Liver (tissue), 10 donors: ENCODE measurements at places on chromosomes 7 and 10. TPM values are rescaled to one million over a fixed set of nuclear protein-coding genes. Genes with fewer than 3 reads are reported as not detected.

- H3K27me3 ChIP-seq, result peaks cover 4% of the 10 kb centered on the region
- H3K27ac ChIP-seq, result no peak overlapping the region
- H3K4me1 ChIP-seq, result no peaks in the 10 kb centered on the region
- DNase-seq, result no peak
- no peak overlapping the region for H3K4me3 ChIP-seq
- no peaks in the 10 kb centered on the region for H3K36me3 ChIP-seq
Observed at GRCh38 chr7:117285826-117286225, 37.0 kb downstream of the WNT2 start.

- no peaks in the 10 kb centered on the region for H3K36me3 ChIP-seq
- H3K4me3 ChIP-seq, result no peak overlapping the region
- no peak overlapping the region for H3K27ac ChIP-seq
- H3K27me3 ChIP-seq, result no peaks in the 10 kb centered on the region
- H3K4me1 ChIP-seq, result no peaks in the 10 kb centered on the region
Observed at GRCh38 chr7:18541181-18541870, 45.8 kb downstream of the HDAC9 start.

- H3K27ac ChIP-seq, result no peak overlapping the region
- DNase-seq, result no peak
Observed at GRCh38 chr7:132489776-132490237, 86.5 kb downstream of the PLXNA4 start.

- no peak for DNase-seq
- peaks cover 4% of the 10 kb centered on the region for H3K4me1 ChIP-seq
- H3K4me3 ChIP-seq, result no peak overlapping the region
- H3K27me3 ChIP-seq, result no peaks in the 10 kb centered on the region
- no peaks in the 10 kb centered on the region for H3K36me3 ChIP-seq
Observed at GRCh38 chr7:81158189-81158588, 239.3 kb upstream of the SEMA3C start.

Gene ATXN7L1
- 2.1 TPM for total RNA-seq

Gene TLX1
- 0.79 TPM for total RNA-seq

Gene GDF10
- total RNA-seq, result 0.28 TPM

Gene ITIH5
- total RNA-seq, result 1.3 TPM

Gene CLDN3
- total RNA-seq, result 21.1 TPM

Gene PHYHIPL
- 2.5 TPM for total RNA-seq
